H1 (cell line): ENCODE measurements at places on chromosomes 3 and 15. TPM values are rescaled to one million over a fixed set of nuclear protein-coding genes. Genes with fewer than 3 reads are reported as not detected.

OR4F15 gene
- total RNA-seq = not detected in 2 replicates

SNTN gene
- total RNA-seq = not detected in 2 replicates

KNG1 gene
- total RNA-seq = 0.31 TPM in 1 of 2 replicates, not detected in the other

FGD5 gene
- 14.3 and 15.3 TPM in 2 replicates for total RNA-seq

NANOGP8 gene
- total RNA-seq = 31.9 and 40.6 TPM in 2 replicates

HCN4 gene
- 8.5 and 9.3 TPM in 2 replicates for total RNA-seq

AHSG gene
- 0.78 and 1.1 TPM in 2 replicates for total RNA-seq

A4GNT gene
- not detected in 2 replicates for total RNA-seq

ANKUB1 gene
- not detected in 2 replicates for total RNA-seq

GNAT1 gene
- not detected in 2 replicates for total RNA-seq

GCSAM gene
- total RNA-seq = not detected in 2 replicates

CAPN7 gene
- 13.0 and 13.2 TPM in 2 replicates for total RNA-seq

ACVR2B gene
- 99.9 and 109 TPM in 2 replicates for total RNA-seq

PPM1M gene
- 5.2 and 5.4 TPM in 2 replicates for total RNA-seq

TNFAIP8L3 gene
- total RNA-seq = 0.27 and 0.67 TPM in 2 replicates

LRRC49 gene
- 9.3 and 10.4 TPM in 2 replicates for total RNA-seq

CPOX gene
- 27.0 and 29.2 TPM in 2 replicates for total RNA-seq

TMEM207 gene
- total RNA-seq = not detected in 2 replicates

CPA3 gene
- total RNA-seq = not detected in 2 replicates

PLEKHO2 gene
- 20.1 and 20.3 TPM in 2 replicates for total RNA-seq
